ENCODE measurements at places on chromosomes 5 and 9. TPM values are rescaled to one million over a fixed set of nuclear protein-coding genes. Genes with fewer than 3 reads are reported as not detected.

GRHPR gene
- 149 TPM for total RNA-seq

SPATA6L gene
- 2.3 TPM for total RNA-seq

BTNL9 gene
- total RNA-seq: 1.6 TPM

DND1 gene
- total RNA-seq: 1.2 TPM

PAEP gene
- 0.27 TPM for total RNA-seq

MOB3B gene
- total RNA-seq: not detected

SLC6A19 gene
- total RNA-seq: not detected

CREB3 gene
- total RNA-seq: 41.9 TPM

SH3RF2 gene
- 0.58 TPM for total RNA-seq

LCN10 gene
- 0.15 TPM for total RNA-seq

SPINK7 gene
- not detected for total RNA-seq

OLFM1 gene
- total RNA-seq: 0.13 TPM

CCDC152 gene
- total RNA-seq: 0.27 TPM

PCDHGA11 gene
- 0.96 TPM for total RNA-seq

DMRT3 gene
- not detected for total RNA-seq

ATP10B gene
- total RNA-seq: 2.4 TPM

ZDHHC11B gene
- total RNA-seq: 0.05 TPM

NOP16 gene
- total RNA-seq: 174 TPM

HAND1 gene
- not detected for total RNA-seq

MORN5 gene
- not detected for total RNA-seq

PHYHD1 gene
- not detected for total RNA-seq

ACSL6 gene
- total RNA-seq: 0.34 TPM

AQP3 gene
- total RNA-seq: 2.7 TPM

EIF4EBP3 gene
- total RNA-seq: 1.2 TPM

PCDHB5 gene
- total RNA-seq: 12.4 TPM

LCN12 gene
- not detected for total RNA-seq

FOXD1 gene
- total RNA-seq: 16.1 TPM

All from A375 (cell line).